Fibroblast of skin of back (primary cell): ENCODE measurements at places on chromosomes 16 and 17.
A peak's percentile ranks its signal among the peaks of the same experiment; 100 is the strongest.

DNA sequence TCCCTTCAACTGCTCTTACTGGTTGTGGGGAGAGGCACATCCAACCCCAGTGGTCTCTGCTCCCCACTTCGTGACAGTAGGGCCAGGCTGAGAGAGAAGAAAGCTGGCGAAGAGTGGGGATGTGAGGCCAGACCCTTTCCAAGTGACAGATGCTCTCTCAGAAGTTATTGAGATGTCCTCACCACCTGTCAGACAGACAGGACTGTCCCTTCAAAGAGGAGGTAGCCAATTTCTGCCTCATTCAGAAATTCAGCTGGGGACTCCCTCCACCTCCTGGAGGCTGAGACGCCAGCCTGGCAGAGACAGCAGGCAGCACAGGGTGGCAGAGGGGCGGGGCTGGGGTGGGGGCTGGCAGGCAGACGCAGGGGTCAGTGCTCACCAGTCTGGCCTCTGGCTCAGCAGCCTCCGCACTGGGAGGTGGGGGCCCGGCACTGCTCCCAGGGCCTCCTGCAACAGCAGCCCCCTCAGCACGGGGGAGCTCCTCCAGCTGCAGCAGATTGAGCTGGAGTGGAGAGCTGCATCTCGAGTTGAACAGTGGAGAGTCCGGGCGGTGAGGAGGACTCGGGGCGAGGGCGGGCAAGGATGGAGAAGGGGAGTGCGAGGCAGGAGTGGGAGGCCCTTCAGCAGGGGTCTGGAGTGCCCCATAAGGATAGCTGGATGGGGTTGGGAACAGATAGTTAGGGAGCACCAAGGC lies 9.2 kb downstream of the PER1 start:
- DNase-seq, result no peak

DNA sequence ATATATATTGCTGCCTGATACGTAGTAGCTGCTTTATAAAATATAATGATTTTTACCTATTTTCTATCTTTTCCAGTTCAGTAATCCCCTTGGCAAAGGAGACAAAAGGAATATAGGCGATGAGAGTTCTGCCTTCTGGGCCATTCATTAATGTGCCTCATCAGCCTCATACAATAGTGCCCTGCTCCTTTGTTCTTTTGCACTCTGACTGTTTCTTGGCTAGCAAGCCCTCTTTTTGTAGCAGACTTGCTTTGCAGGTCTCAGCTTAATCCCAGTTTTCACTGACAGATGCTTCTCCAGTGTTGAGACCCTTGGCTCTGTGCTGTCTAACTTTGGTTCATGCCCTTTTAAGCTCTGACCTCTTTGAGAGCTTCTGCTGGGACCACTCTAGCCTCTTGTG lies 10.4 kb downstream of the HSD17B2 start:
- DNase-seq, result no peak

DNA sequence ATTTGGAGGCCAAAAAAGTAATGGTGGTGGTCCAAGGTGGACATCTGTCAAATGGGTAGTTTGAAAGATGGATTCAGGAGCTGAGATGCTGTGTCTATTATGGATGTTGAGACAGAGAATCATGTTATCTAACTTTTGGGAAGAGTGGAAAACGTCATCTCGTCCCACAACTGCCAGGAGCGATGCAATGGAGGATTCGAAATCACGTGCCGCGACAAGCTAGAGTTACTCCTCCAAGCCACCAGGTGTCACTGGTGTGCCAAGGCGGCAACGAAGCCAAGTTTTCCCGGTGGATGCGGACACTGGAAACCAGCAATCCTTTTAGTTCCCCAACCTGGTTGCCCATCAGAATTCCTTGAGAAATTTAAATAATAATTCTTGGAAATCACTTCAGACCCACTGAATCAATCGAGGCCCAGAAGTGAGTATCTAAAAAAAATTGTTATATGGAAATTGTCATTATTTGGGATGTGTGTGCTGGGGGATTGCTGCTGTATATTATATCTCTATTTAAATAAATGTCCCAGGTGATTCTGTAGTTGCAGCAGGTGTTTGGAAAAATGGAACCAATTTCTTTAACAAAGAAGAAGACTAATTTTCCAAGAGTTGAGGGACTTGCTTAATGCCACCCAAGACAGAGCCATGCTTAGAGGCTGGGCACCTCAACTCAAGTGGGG lies 206.1 kb downstream of the HAPSTR1 start:
- no peak for DNase-seq

DNA sequence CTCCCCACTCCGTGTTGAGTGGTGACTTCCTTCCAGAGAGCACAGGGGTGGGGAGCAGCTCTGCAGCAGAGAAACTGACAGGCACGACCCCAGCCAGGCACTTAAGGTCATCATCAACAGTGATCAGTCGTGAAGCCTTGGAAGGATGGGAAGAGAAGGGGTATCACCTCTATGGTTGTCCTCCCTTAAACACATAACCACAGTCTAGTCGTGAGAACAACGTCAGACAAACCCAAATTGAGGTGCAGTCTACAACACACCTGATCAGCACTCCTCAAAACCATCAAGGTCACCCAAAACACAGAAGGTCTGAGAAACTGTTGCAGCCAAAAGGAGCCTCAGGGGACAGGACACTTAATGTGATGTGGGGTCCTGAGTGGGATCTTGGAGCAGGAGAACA lies 68.3 kb downstream of the MPRIP start:
- DNase-seq, result no peak

- DNase-seq, result no peak
Observed at GRCh38 chr17:70872103-70872502, 702.8 kb downstream of the KCNJ2 start.

DNA sequence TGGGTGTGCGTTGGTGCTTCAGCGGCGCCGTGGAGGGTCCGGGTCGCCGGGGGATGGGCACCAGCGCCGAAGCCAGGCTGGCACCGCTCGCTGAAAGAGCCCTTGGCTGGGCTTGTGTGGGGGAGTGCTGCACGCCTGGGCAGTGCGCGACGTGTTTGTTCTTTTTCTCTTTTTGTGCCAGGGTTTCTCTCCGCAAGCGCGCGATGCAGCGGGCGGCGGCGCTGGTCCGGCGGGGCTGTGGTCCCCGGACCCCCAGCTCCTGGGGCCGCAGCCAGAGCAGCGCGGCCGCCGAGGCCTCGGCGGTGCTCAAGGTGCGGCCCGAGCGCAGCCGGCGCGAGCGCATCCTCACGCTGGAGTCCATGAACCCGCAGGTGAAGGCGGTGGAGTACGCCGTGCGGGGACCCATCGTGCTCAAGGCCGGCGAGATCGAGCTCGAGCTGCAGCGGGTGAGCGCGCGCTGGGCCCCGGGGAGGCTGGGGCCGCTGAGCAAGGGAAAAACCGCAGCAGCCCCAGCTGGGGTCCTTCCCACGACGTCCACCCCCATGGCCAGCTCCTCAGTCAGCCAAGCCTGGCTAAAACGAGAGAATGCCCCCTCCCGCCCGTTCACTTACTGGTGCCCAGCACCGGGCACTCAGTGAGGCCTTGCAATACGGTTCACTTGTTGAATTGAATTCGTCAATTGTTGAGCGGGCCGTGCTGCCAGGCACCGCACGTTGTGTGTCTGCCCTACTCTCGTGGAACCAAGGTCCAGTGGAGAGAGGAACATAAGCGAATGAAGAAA lies 541 bp downstream of the GPT2 start:
- peak; percentile 7 for DNase-seq

DNA sequence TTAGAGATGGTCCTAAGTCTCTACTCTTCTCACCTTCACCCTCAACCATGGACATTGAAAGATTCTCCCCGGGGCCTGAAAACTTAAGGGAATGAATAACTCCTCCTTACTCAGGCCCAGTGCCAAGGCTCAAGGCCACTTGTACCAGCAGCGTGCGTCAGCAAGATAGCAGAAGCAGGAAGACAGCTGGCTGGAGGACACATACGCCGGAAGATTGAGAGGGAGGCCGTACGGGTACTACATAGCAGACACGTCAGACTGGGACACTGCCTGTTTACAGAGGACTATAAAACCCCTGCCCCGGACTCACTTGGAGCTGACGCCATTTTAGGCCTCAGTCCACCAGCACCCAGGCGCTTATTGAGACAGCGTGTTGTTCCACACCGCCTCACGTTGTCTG lies 75.8 kb upstream of the MED13 start:
- no peak for DNase-seq

- no peak for DNase-seq
Observed at GRCh38 chr17:78676412-78677302, 99.5 kb upstream of the DNAH17 start.

- DNase-seq, result no peak
Observed at GRCh38 chr16:47247690-47248089, 103.9 kb upstream of the NETO2 start.

- no peak for DNase-seq
Observed at GRCh38 chr16:72800524-72801161, 247.3 kb downstream of the ZFHX3 start.

DNA sequence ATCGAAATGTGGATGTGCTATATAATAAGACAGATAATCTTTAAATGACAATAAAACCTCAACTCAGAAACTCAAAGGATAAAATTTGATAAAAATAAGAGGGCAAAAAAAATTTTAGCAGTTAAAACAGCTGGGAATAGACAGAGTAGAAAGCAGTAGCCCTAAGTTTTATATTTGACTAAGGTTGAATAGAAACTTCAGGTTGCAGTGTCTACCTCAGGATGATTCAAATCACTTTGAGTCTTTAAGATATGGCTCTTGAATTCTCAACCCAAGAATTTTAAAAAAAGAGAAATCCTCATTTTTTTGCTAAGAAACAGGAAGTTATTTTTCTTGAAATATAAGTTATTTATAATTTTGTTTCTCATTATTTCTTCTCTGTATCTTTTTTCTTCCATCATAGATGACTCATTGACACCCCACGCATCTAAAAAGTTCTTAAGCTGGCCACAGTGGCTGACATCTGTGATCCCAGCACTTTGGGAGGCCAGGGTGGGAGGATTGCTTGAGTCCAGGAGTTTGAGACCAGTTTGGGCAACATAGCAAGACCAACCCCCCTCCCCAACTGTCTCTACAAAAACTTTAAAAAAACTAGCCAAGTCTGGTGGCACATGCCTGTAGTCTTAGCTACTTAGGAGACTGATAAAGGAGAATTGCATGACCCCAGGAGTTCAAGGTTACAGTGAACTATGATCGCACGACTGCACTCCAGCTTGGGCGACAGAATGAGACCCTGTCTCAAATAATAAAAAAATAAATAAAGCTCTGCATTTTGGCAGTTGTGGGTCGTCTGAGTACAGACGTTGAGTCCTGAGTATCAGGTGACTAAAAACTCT lies 23.9 kb downstream of the NFAT5 start:
- no peak for DNase-seq
